GM12864 (cell line): ENCODE measurements at places on chromosomes 7 and 10.

DNA sequence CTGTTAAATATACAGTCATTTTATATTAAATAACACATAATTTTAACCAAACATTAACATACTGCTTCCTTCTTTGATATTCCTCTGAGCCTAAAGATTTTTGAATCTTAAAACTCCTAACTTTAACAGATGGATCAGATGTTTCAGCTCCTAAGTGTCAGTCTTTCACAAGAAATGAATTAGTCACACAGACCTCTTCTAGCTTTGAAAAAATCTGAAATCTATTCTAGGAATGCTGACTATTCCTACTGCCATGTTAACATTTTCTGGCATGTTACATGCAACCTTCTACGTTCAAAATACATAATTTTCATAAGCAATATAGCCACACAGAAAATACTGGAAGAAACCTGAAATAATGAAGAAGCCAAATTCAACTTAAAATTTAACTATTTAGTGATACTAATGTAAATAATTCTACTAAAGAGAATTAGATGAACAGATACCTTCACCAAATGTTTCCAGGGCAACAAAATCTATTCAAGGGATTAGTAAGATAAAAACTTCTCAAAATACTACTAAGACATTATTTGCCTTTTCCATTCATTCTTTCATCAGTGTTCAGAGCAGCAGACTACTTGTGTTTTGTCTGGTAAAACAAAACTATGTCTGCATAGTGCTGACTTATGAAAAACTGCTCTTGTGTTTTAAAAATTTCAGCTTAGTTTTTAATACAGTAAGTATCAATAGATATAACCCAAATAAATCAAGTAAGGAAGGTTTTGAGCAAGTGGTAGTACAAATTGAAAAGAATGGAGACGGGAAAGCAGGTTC is 9.2 kb downstream of the JMJD1C start:
- no peak for DNase-seq

DNA sequence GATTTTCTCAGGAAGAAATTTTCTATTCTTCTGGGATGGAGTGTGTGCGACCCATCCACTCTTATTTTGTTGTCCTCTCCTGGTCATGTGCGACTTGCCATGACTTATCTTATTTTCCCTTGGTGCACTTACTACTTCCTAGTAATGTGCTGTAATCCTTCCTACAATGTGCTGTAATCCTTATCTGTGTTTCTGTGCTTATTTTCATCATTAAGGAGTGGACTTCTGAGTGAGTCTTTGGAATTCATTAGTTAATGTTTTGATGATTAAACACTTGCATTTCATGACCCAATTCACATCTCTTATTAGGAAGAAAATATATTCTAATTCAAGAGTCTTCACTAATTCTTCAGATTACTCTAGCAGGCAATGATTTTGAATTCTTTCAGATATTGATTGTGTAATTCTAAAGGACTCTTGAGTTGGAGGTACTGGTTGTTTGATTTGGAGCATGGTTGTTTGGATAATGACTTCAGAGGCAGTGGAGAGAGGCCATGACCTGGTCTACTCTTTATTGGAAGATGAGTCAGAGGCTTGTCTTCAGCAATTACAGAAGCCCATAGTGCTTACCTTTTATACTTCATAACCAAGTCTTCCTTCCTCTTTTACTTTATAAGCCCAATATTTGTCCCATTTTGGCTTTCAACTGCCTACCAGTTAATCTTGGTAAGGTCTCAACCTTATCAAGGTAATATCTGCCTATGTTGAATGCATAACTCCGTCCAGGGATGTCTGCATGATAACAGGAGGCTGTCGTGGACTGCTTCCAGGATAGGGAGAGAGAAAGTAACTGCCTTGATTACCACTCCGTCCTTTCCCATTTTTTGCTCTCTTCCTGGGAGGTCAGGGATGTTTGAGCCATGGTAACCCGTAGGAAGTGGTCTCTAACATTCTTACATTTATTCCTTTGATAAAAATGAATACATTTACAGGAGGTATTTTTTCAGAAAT is 278.3 kb upstream of the SP8 start:
- DNase-seq = no peak

DNA sequence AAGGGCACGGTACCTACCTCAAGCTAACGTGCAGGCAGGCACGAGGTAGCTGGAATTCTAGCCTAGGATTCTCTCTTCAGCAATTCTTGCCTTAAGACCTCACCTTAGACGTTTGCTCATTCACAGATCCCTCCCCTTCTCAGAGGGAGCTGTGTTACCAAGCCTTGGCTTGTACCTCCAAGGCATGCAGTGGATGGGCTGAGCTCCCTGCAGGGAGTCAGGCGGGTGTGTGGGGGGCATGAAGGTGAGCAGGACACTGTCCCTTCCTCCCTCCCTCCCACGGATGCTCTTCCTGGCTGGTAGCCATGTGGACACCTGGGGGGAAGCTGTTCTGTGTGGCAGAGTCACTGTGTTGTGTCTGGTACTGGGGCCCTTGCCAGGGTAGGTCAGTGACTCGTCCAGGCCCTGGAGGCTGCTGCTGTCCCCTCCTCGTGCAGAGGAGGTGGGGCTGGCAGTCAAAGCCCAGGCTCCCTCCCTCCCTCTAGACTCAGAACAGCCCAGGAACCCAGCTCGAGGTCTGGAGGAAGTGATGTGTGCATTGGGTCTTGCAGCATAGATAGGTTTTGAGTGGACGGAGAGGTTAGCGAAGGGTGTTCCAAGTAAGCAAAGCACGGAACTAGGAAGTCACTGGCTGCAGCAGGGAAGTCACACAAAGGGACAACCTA is 222.2 kb upstream of the SH2B2 start:
- no peak for DNase-seq

GRCh38 chr7:18895456-18895855 is 222.0 kb downstream of the TWIST1 start:
- DNase-seq = no peak

DNA sequence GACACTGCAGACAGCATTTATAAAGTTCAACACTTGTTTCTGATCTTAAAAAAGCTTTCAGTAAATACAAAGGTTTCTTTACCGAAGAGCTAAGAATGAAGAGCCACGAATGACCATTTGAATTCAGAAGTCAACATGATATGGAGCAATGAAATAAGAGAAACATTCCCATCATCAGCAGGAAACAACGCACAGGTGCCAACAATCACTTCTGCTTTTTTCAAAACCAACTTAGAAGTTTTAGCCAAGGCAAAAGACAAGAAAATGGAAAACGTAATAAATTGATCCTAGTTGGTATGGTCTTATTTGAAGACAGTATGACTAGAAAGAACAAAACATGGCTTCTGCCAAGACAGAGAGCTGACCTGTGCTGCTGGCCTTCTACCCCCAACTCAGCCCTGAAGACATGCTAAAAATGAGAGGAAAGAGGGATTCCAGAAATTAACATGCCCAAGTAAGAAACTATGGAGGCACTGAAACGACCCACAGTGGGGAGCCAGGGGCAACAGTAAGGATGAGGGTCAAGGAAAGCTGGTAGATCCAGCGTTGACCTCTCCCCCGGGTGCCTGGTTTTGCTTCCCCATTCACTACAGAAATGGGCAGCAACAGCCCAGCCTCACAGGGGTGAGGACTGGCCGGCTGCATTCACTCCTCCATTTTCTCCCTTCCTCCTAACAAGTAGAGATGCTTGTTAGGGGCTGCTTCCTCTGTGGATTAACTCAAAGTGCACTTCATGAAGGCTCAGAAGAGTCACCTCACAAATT is 30.1 kb downstream of the VPS41 start:
- DNase-seq = no peak

DNA sequence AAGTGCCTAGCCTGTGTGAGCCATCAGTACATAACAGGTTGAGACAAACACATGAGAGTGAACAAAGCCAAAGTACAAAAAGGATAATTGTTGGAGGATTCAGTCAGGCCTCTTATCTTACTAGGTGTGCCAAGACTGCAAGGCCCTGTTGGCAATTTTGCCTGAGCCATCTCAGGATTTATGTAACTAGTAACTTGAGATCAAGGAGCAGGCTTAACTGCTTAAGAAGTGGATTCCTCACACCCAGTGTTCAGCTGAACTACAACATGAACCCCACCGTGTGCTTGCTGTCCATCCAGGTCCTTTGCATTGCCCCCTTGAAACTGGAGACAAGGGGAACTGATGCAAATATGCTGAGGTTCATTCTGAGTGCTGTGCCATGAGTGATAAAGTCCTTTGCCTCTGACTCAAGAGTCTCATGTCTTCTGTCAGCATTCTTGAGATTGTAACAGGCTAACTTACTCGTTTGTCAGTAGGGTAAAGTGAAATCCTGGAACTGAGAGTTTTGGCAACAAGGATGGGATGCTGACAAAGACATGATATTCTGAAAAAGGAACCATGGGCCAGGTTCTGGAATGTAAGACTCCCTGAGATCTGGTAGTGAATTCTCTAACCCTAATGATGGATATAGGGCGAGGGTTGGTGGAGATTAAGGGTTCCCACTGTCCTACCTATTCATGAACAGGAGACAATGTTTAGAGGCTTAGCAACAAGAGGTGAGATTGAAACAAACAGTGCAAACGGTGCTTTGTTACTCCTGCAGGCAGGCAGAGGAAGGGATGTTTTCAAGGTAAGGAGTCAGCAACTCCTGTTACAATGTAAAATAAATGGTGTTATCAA is 44.1 kb upstream of the GATAD1 start:
- no peak for DNase-seq

DNA sequence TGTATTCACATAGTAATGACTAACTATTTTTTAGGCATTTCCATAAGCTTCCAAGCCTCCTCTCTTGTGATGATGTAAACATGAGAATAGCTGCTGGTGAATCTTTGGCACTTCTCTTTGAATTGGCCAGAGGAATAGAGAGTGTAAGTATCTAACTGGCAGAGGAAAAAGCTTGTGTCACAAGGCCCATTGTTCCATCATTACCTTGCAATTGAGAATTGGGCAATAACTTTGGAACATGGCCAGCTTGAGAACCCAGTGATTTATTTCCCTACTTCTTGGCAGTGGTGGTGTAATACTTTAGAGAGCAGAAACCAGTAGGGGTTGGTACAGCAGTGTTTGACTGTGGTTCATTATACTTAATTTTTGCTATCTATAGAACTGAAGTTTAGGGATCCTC is 12.0 kb downstream of the IFRD1 start:
- no peak for DNase-seq

DNA sequence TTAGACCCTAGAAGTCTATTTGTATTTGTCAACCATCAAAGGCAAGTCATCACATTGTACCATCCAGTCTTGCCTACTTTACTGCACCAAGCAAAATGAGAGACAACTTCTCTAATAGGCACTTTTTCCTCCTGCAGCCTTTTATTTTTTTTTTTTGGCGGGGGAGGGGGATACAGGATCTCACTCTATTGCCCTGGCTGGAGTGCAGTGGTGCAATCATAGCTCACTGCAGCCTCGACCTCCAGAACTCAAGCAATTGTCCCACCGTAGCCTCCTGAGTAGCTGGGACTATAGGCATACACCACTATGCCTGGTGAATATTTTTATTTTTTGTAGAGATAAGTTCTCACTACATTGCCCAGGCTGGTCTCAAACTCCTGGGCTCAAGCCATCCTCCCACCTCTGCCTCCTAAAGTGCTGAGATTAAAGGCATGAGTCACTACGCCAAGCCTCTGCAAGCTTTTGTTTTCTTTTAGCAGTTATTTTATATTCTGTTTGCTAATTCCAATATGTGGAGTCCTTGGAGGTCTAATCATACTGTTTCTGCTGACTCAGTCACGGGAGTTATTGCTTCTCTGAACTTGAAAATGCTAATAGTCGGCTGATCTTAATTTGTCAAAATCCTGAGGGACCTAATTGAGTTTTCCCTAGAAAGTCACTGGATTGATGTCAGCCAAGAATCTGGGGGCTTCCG is 14.2 kb downstream of the KPNA7 start:
- no peak for DNase-seq

DNA sequence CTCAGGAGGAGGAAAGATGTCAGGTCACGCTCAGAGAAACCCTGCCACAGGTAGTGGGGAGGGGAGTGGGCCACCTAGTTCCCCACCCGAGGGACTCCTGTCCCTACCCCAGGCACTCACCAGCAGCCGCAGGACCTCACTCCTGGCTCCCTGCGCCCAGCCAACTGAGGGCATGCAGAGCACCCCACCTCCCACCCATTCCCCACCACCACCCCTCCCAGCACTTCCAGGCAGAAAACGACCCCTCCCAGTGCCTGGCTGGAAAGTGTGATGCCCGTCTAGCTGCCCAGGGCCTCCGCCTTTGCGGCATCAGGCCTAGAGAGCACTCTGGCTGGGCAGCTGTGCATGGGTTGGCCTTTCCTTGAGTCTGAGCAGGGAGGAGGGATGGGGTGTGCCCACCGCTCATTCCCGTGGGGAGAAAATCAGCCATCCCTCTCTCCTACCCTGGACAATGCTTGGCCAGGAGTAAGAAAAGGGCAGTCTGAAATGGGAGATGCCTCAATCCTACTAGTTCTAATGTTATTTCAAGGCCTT is 1.3 kb downstream of the C10orf105 start:
- DNase-seq = no peak

DNA sequence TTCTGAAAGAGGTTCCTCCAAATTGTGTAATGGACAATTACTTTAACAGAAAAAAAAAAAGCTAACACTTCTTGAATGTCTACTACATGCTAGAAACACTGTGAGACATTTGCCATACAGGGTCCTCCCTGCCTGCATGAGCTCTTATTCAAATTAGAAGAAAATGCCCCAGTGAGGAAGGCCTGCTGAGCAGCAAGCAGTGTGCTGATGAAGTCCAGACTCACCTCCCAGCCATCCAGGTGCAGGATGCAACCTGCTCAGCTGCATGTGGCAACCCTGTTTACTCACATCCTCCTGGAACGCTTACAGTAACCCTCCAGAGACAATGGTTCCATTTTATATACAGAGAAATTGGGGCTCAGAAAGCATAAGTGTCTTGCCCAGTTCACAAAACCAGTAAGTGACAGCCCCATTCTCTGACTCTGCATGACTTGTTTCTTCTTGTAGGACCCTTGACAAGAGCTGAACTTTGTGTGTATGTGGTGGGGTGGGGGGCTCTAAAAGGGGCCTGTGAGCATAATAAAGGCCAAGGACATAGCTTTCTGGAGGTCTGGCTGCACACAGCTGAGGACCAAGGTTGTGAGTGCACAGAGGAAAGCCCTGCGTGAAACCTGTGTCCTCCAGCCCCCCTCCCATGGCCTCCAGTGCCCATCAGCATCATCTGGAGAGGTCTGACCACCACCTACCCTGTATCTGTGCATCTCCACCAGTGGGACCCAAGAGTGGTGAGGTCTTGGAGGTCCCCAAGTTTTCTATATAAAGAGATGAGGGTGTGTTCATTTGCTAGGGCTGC is 387.8 kb downstream of the GRID1 start:
- no peak for DNase-seq

DNA sequence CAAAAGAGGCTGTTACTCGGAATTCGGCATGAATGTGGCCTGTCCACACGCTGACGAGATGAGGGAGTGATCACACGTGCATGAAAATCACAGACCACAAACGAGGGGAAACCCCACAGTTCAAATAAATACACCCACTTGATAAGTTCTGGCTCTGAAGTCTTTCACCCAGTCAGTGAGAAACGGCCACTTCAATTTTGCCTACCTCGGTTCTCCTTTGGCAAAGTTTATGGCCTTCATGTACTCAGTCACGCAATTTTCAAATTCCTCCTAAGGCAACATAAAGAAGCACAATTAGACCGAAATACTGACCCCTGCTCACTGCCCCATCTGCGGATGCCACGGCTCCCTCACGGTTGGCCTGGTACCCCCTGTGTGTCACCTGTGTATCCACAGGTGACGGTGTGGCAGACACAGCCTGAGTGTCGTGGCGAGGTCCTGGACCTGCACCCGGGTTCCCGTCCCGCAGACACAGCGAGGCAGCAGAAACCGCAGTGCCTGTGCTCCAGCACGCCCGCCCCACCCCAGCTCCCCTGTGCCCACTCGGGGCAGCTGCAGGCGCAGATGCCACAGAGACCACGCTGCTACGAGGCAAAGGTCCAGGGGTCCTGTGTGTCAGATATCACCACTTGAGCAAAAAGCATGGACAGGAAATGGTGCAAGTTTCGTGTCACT is 1.4 kb downstream of the CFAP46 start:
- no peak for DNase-seq
